ENCODE measurements at places on chromosomes 3 and 15.
A peak's percentile ranks its signal among the peaks of the same experiment; 100 is the strongest.

DNA sequence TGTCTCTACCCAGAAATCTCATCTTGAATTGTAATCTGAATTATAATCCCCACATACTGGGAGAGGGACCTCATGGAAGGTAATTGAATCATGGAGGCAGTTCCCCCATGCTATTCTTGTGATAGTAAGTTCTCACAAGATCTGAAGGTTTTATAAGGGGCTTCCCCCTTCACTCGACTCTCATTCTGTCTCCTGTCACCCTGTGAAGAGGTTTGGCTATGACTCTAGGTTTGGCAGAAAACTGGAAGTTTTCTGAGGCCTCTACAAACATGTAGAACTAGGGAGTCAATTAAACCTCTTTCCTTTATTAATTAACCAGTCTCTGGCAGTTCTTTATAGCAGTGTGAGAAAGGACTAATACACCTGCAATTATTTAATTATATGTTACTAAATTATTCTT, 125.2 kb upstream of the TGFBR2 start:
- no peak for DNase-seq

DNA sequence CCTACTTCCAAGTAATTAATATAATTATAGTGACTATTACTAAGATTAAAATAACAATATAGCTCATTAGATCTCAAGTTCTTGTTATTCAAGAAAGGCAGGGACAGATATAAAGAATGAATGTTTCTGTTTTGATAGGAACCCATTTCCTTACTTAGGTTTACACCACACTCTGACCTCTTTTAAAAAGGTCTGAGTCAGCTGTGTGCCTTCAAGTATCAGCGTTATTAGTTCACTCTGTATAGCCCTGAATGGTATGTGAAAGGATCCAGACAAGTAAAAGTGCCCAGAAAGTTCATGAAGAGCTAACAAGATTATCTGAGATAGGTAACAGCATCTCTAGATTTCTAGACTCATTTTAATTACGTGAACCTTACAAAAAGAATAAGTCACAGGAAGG, 28.9 kb downstream of the PDCD10 start:
- no peak for DNase-seq

- no peak for DNase-seq
Measured at GRCh38 chr3:51340013-51340829, 44.9 kb upstream of the MANF start.

DNA sequence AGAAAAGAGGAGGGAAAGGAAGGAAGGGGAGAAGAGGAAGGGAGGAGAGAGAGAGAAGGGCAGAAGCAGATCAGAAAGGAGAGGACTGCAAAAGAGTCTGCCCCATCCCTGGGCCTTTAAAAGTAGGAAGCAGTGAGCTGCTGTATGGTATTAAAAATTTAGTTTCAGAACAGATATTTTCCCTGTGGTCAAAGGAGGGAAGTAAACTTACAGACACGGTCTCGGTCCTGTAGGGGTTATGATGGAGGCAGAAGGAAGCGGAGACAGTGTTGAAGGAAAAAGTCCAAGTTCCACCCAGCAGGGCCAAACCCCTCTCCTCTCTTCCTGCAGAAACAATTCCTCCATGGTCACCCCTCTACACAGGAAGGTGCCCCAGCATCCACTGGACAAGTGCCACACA, 122.0 kb upstream of the PROK2 start:
- DNase-seq = no peak

DNA sequence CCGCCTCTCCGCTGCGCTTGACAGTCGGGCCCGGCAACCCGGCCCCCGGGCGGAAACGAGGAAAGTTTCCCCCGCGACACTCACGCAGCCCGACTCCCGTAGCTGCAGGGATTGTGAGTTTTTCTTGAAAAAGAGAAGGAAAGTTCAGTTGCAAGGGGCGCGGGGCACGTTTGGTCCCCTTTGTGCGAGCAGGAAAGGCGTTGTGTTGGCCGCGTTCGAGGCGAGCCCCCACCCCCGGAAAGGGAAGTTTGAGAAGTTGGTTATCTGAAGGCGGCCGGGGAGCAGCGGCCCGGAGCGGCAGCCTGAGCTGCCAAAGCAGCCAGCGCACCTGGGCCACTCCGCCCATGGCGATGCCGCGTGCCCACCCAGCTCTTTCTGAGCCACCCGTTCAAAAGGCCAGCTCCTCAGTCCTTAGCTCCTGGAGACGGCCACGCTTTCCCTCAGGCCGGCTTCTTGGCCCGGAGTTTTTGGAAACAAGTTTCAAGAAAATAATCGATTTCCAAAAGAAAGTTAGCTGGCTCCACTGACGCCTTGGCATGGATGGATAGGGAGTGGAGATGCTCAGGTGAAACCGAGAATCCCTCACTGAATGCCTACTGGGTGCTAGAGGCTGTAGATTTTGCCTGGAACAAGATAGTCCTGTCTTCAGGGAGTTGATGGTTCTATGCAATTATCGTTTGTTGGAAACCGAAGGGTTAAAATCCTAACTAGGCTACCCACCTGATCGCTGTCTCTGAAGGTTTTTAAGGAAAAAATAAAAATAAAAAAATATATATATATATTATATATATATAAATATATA, 832 bp downstream of the TGFBR2 start:
- DNase-seq = no peak

- no peak for DNase-seq
Measured at GRCh38 chr3:135148398-135149020, 353.4 kb downstream of the EPHB1 start.

DNA sequence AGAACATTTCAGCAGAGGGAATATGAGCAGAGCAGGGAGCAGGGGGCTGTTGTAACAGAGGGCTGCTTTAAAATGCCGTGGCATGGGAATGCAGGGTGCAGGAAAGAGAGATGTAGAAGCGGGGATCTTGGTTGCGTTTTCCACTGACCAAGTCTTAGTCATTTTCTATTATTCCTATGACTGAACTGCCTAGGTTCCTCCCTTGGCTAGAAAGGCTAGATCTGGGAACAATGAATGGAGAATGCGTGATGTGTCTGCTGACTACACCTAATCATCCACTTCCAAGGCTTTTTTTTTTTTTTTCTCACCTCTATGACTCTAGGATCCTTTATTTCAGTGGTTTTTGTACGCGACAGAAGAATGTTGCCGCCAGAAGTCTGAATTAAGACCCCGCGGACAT, 607.4 kb upstream of the TBL1XR1 start:
- no peak for DNase-seq

DNA sequence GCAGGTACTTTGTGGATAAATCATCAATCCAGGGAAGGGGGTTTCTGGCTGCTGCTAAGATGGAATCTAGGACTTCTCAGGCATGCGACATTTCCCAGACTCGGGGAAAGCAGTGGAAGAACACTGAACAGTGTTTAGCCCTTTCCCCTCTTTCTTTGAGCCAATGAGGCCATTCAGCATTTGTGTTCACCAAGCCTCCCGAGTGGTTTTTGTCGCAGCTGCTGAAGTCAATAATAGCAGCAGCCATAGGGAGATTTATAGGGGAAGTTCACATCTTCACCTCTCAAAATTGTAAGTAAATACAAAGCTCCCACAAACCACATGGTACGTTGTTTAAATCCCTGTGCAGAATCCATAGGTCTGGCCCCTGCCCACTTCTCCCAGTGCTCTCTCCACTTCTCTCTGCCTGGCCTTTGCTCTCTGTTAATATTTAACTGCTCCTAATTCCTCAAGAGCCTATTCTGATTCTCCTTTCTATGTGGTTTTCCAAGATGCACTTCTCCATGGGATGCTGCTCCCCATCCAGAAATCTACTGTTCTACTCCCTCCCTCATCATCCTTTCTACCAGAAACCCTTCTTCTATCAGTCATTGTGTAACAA, 230.7 kb downstream of the SHQ1 start:
- DNase-seq = no peak

DNA sequence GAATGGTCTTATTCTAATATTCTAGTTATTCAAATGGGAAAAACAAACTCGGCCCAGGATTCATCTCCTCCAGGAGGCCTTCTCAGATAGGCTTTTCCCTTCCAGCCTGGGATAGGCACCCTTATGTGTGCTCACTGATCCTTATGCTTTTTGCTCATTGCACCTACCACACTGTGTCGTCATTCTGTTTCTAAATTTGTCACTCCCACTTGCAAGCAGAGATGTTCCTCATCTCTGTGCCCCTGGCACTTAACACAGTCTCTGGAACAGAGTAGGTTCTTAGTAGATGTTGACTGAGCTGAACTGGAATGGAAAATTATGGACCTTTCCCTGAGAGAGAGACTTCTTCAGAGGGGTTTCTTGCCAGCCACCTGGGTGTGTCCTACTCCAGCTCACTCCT, 18.7 kb upstream of the SPG11 start:
- peak; percentile 37 for DNase-seq

- DNase-seq = no peak
Measured at GRCh38 chr3:98797905-98798304, 34.8 kb downstream of the ST3GAL6 start.

- DNase-seq = peak; percentile 83
Measured at GRCh38 chr15:81939604-81940440, 106.0 kb downstream of the MEX3B start.

DNA sequence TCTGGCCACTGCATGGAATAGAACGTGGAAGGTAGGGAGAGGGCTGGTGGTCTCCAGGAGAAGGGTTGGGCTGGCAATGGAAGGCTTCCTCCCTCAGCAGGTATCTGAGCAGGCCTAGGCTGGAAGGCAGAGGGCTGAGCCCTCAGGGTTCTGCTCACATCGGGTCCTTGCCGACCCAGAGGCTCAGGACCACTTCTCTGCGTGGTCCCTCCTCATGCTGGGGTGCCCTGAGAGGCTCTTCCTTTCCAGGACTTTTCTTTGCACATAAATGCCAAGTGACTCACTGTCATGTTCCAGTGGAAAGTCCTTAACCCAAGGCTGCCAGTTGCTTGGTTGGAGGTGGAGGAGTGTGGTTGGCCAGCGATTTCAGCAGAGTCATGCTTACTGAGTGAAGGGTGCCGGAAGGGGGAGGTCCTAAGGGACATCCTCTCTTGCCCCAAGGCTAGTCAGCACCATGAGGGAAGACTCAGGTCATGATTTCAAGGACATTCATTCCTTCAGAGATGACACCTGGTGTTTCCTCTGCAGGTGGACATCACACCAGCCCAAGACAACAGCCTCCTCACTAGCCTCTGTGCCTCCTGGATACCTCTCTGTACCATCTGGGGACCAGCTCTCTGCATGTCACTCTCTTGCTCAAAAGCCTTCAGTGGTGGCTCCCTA, 8.2 kb downstream of the SLC6A6 start:
- no peak for DNase-seq

- no peak for DNase-seq
Measured at GRCh38 chr15:32824777-32825176, 107.0 kb downstream of the GREM1 start.

- no peak for DNase-seq
Measured at GRCh38 chr3:117411971-117412370, 702.4 kb downstream of the TUSC7 start.

- no peak for DNase-seq
Measured at GRCh38 chr3:69126999-69127398, 4.6 kb upstream of the LMOD3 start.

DNA sequence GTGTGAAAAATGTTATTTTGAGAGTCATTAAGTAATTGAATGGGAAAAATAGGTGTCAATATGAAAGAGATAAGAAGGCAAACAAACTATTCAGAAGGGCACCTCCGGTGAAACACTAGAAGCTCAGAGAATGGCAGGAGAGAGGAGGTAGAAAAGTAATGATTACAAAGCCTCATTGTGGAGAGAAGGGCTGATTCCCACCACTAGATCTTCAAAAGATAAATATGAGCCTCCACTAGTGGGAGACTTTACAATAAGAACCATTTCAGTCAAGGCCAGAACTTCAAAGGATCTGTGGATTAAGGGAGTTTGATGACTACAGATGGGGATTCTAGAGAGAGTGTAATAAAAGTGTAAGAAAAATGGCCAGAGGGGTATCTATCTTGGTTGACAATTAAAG, 535.6 kb downstream of the NLGN1 start:
- no peak for DNase-seq

DNA sequence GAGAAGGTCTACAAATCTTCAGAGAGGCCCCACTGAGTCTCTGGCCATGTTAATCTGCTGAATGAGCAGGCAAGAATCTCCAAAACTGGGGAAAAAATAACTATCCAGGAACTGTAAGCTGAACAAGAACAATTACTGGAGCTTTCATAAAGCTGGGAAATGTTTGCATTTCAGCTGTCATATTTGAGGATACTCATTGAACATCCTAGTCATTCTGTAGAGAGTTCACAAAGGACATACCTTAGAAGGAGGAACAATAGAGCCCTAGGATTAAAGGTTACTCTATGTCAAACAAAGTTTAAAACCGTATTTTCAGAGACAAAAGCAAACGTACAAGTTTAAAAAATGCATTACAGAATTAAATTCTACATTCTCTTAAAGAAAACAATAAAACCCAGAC, 257.5 kb downstream of the SCAPER start:
- no peak for DNase-seq
